BE2C (cell line): ENCODE measurements at places on chromosomes 16 and 17.

DNA sequence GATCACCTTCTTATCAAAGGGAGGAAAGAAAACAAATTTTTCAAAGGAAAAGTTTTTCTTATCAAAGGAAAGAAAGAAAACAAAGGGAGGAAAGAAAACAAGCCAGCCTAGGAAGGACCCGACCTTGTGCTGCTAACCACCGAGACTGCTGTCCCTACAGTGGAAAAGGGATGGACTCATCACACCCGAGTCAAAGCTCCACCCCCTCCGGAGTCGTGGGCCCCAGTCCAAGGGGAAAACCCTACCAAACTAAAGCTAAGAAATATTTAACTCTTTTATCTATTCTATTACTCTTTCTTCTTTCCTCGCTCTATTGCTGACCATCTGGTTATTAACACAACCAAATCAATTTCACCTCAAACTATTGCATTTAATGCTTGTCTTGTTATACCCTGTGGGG, 6.1 kb upstream of the ENDOV start:
- DNase-seq: no peak

DNA sequence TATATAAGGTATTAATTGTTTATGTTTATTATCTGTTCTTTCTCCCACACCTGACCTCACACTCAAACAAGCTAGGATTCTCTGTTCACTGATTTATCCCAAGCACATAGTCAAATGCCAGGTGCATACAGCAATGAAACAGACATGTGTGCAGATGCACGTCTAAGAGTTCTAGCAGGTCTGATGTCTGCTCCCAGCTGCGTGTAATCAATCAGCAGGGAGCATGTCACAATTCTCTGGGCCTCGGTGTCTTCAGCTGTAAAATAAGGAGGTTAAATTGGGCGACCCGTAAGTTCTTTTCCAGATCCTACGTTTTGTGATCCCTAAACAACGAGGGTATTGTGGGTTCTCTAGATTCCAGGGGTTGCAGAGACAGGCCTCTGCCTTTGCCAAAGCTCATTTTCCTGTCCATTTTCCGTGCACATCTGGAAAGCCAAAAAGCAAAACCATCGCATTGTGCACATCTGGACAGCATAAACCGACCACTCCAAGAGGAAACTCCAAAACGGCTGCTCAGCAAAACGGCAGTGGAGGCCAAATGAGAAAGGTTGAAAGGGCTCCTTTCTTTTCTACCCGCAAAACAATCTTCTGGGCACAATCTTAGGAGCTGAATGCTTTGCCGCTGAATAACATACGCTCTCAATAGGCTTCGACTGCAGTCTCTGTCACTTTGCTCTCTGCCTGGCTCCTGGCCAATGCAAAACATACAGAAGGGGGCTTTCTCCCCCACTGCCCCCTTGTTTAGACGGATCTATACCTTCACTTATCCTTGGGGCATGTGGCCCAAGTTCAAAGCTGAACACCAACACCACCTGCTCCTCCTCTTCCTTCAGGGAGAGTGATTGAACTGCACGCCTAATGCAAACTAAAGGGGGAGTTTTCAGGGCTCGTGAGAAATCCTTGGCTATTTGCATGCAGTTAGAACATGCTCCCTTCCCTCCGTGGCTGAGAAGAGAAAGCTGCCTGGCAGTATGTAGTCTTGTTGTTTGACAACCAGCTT, 426.3 kb downstream of the SLC39A11 start:
- DNase-seq: no peak

- no peak for DNase-seq
These were observed 461.0 kb upstream of the C16orf82 start for GRCh38 chr16:26605626-26606271.

- no peak for DNase-seq
These were observed 220.8 kb upstream of the MON1B start for GRCh38 chr16:76970087-76970744.

GRCh38 chr16:69111876-69112230, 6.4 kb downstream of the HAS3 start:
- no peak for DNase-seq

- no peak for DNase-seq
These were observed 195.5 kb downstream of the COPRS start for GRCh38 chr17:31663576-31663975.

DNA sequence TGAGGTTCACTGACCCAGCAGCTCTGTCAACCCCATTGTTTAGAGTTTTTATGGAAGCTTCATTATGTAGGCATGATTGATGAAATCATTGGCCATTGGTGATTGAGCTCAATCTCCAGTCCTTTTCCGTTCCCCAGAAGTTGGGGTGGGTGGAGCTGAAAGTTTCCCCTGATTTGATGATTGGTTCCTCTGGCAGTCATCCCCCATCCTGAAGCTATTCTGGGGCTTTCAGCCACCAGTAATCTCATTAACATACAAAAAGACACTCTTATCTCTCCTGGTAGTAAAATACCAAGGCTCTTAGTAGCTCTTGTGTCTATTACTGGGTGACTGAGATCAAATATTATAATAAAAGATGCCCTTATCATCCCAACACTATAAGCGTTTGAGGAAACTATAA, 67.1 kb downstream of the TANC2 start:
- DNase-seq: no peak

DNA sequence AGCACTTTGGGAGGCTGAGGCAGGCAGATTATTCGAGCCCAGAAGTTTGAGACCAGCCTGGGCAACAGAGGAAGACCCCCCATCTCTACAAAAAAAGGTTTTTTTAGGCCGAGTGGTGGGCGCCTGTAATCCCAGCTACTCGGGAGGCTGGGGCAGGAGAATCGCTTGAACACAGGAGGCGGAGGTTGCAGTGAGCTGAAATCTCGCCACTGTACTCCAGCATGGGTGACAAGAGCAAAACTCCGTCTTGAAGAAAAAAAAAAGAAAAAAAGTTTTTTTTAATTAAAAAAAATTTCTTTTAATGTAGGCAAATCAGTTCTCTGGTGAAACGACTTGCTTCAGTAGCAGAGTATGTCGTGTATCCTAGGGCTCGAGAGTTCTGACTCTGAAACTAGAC, 10.9 kb downstream of the HSD3B7 start:
- no peak for DNase-seq

DNA sequence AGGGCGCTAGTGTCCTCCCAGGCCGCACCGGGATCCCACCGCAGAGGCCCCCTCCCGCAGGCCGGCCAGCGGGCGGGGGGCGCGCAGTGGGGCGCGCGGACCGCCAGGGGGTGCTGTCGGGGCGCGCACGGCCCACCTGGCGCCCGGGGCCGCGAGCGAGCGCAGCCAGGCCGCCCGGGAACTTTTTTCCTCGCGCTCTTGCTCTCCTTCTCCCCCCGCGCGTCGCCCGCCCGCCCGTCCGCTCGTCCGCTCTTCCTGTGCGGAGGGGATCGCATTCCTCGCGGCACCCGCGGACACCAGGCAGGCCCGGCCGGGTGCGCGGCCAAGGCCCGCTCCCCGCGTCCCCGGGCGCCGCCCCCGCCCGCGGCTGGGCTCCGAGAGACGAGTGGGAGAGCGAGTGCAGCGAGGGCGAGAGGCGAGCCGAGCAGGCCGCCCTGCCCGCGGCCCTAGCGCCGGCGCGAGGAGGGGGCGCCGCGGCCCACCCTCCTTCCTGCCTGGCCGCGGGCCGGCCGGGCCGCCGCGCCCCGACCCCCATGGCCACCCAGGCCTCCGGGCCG, at the start of gene RAI1:
TSS of gene RAI1 (plus strand) at position 272 of the 557 bp plus-strand sequence. CDS start 111,491 bp downstream, outside the sequence.
- peak; percentile 79 for DNase-seq

- DNase-seq: no peak
These were observed 33.0 kb upstream of the ARHGAP17 start for GRCh38 chr16:25048146-25048618.

GRCh38 chr17:77422748-77423113, 282.0 kb downstream of the SEC14L1 start:
- peak; percentile 50 for DNase-seq

DNA sequence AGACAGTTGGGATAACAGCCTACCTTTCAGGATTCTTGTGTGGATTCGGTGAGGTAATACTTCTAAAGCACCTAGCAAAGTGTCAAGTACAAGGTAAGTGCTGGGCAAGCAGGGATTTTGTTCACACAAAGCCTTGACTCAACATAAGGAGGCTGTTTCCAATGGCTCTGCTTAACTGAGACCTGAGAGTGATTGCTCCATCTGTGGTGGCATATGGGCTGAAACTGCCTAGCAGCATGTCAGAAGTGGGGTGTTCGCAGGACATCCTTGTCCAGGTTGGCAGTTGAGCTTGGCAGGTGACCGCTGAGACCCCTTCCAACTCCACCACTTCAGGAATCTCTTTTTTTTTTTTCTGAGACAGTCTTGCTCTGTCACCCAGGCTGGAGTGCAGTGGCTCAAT, 19.8 kb downstream of the IL4R start:
- no peak for DNase-seq

GRCh38 chr17:62860962-62861873, 53.1 kb upstream of the MARCHF10 start:
- DNase-seq: no peak

- DNase-seq: no peak
These were observed 416.3 kb upstream of the CDH5 start for GRCh38 chr16:65950211-65950610.

GRCh38 chr17:1216217-1217088, 36.7 kb upstream of the ABR start:
- no peak for DNase-seq

- no peak for DNase-seq
These were observed 17.8 kb downstream of the HNF1B start for GRCh38 chr17:37726891-37727675.

- DNase-seq: no peak
These were observed 8.3 kb upstream of the HEATR6 start for GRCh38 chr17:60086818-60087591.

- DNase-seq: no peak
These were observed 9.9 kb upstream of the WFIKKN1 start for GRCh38 chr16:620700-621525.

- DNase-seq: no peak
These were observed 56.4 kb downstream of the MPRIP start for GRCh38 chr17:17098551-17099179.
